Inflammatory macrophage treated with lipopolysaccharide for 1 hour (primary cell): ENCODE measurements at places on chromosomes 6 and 20.

GRCh38 chr20:59805786-59806577 lies 127.5 kb downstream of the SYCP2 start:
- no peak for DNase-seq

DNA sequence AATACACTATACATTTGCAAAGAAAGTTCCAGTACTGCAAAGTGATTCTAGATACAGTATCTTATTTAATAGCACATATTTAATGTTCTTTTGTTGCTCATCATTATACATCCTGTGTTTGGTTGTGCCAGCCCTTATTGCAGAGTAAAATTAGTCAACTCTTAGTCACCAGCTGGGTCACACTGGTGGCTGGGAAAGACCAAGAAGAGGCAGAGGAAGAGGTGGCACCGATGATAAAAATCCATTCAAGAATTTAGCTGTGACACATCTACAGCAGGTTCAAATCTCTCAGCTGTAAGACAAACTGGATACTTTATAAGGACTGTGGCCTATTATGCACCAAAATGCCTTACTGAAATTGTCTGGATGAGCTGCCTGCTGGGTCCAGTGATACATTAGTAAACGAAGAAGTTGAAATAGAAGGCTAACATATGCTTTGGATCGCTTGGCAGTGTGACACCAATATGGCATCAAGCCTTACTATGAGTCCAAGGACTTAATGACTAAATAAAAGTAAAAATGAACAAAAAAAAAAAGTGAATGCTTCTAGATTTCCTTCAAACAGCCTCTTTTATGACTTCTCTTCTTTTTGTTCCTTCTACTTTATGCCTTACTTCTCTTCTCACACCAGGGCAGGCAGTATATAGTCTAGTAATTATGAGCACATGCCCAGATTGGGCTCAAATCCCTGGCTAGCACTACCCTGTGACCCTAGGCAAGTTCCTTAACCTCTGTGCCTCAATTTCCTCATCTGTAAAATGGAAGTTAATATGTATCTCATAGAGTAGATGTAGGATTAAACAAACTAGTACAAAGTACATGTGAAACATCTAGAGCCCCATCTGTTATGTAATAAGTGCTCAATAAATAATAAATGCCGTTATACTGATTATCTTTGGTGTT lies 29.4 kb upstream of the RNF8 start:
- peak; percentile 81 for DNase-seq

DNA sequence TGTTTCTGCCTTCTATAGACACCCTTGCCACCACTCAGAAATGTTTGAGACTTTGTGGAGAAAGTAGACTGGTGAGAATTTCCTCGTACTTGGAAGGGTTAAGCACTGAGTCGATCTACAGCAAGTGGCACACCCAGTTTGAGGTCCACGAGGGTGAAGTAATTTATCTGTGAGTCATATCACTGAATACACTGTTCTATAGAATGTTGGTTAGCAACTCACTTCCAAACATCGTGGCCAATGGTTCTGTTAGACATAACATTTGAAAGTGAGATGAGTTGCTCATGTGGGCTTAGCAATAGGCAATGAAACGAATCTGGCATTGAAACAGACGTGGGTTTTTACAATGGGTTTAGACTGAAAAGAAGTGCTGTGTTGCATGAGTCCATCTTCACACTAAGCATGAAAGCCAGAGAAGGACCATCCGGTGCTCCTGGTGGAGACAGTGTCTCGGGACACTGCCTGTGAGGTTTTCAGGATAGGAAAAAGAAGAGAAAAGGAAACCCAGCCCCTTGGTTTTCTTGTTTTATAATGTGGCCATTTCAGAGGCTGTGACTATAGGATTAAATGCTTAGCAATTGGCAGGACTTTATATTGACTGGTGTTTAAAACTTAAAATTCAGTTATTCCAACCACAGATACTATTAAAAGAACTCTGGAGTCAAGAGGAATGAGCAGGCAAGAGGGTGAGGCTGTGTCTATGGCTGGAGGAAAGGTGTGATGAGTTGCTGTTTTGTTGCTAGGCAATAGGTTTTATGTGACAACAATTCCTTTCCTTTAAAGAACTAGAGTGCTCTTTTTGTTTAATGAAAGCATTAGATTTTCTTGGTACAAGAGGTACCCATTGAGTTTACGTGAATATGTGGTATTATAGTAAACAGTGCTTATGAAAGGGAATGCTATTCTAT lies 31.0 kb upstream of the EZR start:
- peak; percentile 68 for DNase-seq

- DNase-seq = no peak
These were observed 79.3 kb downstream of the VGLL2 start for GRCh38 chr6:117344444-117345291.

- no peak for DNase-seq
These were observed 1.7 kb upstream of the DYNLT1 start for GRCh38 chr6:158646023-158646910.

- DNase-seq = no peak
These were observed 125.0 kb upstream of the TSHZ2 start for GRCh38 chr20:52847029-52847660.

GRCh38 chr6:46953921-46954320 lies 32.2 kb upstream of the ADGRF5 start:
- no peak for DNase-seq

DNA sequence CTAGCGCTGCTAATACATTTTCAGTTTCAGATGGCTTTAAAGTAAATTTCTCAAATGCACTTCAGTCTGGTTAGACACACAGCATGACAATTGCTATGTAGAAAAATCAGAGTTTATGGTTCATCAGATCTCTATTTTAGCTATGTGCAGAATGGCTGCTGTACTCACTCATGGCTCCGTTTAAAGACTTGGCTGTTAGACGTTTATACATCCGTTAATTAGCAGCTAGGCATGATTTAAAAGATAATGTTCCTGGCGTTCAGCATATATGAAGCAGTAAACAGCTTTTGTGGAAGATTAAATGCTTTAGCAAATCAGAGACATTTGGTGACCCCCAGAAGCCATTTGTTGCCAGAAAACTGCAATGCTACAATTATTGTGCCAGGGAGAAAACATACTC lies 350.0 kb upstream of the MANEA start:
- no peak for DNase-seq
